ENCODE measurements at places on chromosomes 4 and X. TPM values are rescaled to one million over a fixed set of nuclear protein-coding genes. Genes with fewer than 3 reads are reported as not detected.

FRMPD4 gene
- 0.41 TPM for polyA plus RNA-seq

SEL1L3 gene
- 1.7 TPM for polyA plus RNA-seq

RNF113A gene
- 11.6 TPM for polyA plus RNA-seq

WDR17 gene
- 0.32 TPM for polyA plus RNA-seq

TMEM35A gene
- polyA plus RNA-seq: 0.66 TPM

BRCC3 gene
- 6.3 TPM for polyA plus RNA-seq

ADRA2C gene
- polyA plus RNA-seq: 4.8 TPM

SPANXN4 gene
- polyA plus RNA-seq: not detected

PSAPL1 gene
- polyA plus RNA-seq: not detected

DRP2 gene
- 0.27 TPM for polyA plus RNA-seq

RAB41 gene
- polyA plus RNA-seq: not detected

SMAD1 gene
- 2.8 TPM for polyA plus RNA-seq

EDA2R gene
- 0.14 TPM for polyA plus RNA-seq

SCD5 gene
- 6.0 TPM for polyA plus RNA-seq

SMPX gene
- 714 TPM for polyA plus RNA-seq

CXCL3 gene
- polyA plus RNA-seq: 2.5 TPM

USP9X gene
- polyA plus RNA-seq: 13.3 TPM

REELD1 gene
- 0.18 TPM for polyA plus RNA-seq

SASH3 gene
- polyA plus RNA-seq: 0.93 TPM

FRAS1 gene
- 1.1 TPM for polyA plus RNA-seq

FGF5 gene
- polyA plus RNA-seq: not detected

CXCL10 gene
- polyA plus RNA-seq: 0.18 TPM

FAM53A gene
- polyA plus RNA-seq: 1.4 TPM

SGMS2 gene
- polyA plus RNA-seq: 3.6 TPM

SYTL4 gene
- polyA plus RNA-seq: 3.4 TPM

SCML2 gene
- 1.7 TPM for polyA plus RNA-seq

ACOX3 gene
- polyA plus RNA-seq: 25.7 TPM

APELA gene
- polyA plus RNA-seq: not detected

LNX1 gene
- 6.8 TPM for polyA plus RNA-seq

DCX gene
- not detected for polyA plus RNA-seq

TCEAL2 gene
- polyA plus RNA-seq: 7.6 TPM

ARMCX4 gene
- 14.1 TPM for polyA plus RNA-seq

TMPRSS11A gene
- not detected for polyA plus RNA-seq

XPNPEP2 gene
- polyA plus RNA-seq: 1.3 TPM

XIAP gene
- 12.7 TPM for polyA plus RNA-seq

CSAG1 gene
- not detected for polyA plus RNA-seq

SMIM31 gene
- not detected for polyA plus RNA-seq

TMEM271 gene
- not detected for polyA plus RNA-seq

F8A3 gene
- polyA plus RNA-seq: 0.09 TPM

ZNF157 gene
- 0.09 TPM for polyA plus RNA-seq

TKTL2 gene
- not detected for polyA plus RNA-seq

PPBP gene
- not detected for polyA plus RNA-seq

MTTP gene
- 0.59 TPM for polyA plus RNA-seq

PABPC5 gene
- polyA plus RNA-seq: 1.4 TPM

CD99L2 gene
- polyA plus RNA-seq: 70.0 TPM

ZGRF1 gene
- polyA plus RNA-seq: 1.2 TPM

COX7B gene
- 5,401 TPM for polyA plus RNA-seq

HPGDS gene
- 0.48 TPM for polyA plus RNA-seq

NLRP2B gene
- polyA plus RNA-seq: 0.02 TPM

PRDM5 gene
- polyA plus RNA-seq: 2.4 TPM

TRIML1 gene
- polyA plus RNA-seq: not detected

SLC6A14 gene
- not detected for polyA plus RNA-seq

TSPAN5 gene
- polyA plus RNA-seq: 1.2 TPM

ATP5ME gene
- 1,352 TPM for polyA plus RNA-seq

AP1AR gene
- 6.1 TPM for polyA plus RNA-seq

Data from right cardiac atrium (tissue), 5 donors.